ENCODE measurements at places on chromosomes 12 and 14.

DNA sequence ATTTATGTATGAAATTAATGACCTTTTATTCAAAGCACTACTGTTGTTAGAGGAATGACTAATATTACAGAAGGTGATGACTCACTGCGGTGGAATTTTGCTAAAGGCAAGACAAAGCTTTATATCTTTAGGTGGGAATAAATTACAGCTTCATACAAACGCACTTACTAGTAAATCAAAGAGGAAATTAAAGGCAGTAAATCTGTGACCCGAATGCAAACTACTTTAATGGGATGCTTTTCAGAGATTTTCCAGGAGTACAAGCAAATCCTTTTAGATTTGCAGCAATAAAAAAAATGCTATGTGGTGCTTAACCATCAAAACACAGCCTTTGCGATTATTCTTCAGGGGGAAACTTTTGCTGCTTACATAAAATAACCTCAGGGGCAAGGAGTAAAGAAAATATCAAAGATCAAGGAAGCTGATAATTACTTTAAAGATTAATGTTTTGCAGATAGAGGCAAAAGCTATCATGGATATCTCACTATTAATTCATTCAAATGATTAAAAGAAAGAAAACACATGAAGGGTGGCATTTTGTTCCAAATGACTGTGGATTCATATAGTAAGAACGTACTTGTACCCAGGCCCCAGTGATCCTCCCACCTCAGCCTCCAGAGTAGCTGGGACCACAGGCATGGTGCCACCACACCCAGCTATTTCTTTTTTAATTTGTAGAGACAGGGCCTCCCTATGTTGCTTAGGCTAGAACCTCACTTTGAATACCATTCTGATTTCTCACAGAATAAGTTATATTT lies 98.9 kb downstream of the DENND5B start:
- peak; percentile 62 for DNase-seq

- no peak for DNase-seq
Measured at GRCh38 chr12:33349791-33350190, 89.8 kb downstream of the SYT10 start.

DNA sequence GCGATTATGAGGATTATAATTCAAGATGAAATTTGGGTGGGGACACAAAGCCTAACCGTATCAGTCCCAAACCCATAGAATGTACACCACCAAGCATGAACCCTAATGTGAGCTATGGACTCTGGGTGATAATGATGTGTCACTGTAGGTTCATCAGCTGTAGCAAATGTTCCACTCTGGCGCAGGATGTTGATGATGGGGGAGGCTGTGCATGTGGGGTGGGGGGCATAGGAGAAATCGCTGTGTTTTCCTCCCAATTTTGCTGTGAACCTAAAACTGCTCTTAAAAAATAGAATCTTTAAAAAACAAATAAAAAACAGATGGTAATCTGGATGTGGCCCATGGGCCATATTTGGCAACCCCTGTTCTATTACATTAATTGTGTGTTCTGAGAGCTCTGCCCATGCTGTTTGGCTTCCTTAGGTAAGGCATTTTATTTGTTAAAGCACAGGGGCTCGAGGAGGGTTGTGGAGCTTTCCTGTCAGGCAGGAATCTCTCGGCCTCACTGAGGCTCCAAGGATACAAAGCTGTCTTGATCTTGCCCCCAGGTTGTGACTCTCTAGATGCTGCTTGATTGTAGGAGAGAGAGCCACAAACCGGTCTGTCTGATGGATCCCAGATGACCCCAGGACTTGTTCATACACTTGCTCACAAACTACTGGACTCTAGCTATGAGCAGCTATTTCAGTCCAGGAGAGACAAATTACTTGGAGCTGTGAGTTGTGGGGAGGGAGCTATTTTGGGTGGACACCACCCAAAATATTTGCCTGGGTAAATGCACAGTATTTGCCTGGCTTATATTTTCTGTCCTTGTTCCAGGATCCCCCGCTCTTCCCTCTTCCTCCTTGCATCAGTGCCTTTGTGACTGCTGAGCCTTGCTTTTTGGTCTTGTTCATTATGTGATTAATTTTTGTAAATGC lies 340.2 kb downstream of the MED13L start:
- DNase-seq = no peak

DNA sequence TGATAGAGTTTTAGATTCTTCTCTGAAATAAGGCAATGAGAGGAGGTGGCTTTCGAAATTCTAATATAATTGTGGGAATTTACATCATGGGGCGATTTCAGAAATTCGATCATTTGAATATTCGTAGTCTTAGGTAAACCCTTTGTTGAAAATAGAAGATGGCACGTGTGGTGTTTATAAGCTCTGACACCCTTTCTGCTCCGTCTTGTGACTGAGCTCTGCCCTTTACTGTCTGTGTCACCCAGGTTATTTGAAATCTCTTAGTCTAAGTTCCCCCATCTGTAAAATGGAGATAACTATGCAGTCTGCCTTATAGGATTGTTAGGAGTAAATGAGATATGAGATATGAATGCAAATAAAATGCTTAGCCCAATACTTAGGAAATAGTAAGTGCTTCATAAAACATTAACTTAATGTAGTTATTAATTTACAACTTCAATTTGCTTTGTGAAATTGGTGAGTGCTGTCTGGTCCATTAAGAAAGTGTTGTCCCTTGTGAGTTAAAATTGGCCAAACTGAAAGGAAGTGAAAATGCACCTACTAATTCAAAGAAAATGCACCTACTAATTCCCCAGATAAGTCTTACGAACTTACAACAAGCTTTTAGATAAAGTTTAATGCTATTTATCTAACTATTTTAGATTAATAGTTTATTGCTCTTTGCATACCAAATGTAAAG lies 1.5 kb downstream of the BMAL2 start:
- no peak for DNase-seq

- no peak for DNase-seq
Measured at GRCh38 chr14:103973354-103973753, 31.0 kb upstream of the RD3L start.

GRCh38 chr14:92687681-92688433 lies 60.6 kb downstream of the LGMN start:
- no peak for DNase-seq

GRCh38 chr14:56143025-56143424 lies 24.8 kb downstream of the PELI2 start:
- DNase-seq = no peak

GRCh38 chr14:95464514-95464913 lies 51.9 kb downstream of the SYNE3 start:
- no peak for DNase-seq

GRCh38 chr12:42786400-42787148 lies 197.0 kb upstream of the PRICKLE1 start:
- DNase-seq = no peak

- DNase-seq = peak; percentile 16
Measured at GRCh38 chr14:91138511-91139359, 24.9 kb downstream of the DGLUCY start.

- no peak for DNase-seq
Measured at GRCh38 chr14:96455588-96455987, 46.6 kb upstream of the PAPOLA start.

DNA sequence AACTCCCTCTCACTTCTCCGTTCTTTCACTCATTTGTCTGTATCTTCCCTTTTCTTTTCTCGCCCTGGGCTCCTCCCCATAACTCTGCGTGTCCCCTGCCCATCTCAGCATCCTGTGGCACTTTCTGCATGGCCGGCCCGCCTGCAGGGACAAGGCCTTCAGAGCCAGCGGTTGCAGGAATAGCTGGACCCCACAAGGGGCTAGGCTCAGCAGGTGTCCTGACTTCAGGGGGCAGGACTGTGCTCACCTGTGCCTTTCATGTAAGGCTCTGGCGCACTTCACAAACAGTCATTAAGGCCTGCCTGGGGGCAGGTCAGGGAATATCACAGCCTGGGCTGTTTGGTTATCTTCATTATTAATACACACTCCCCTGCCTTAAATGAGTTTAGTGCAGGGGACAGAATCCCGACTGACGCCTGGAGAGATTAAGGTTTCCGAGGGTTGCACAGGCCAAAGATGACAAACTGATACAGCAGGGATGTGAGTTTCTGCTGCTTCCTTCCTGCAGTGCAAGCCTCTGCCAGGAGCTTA lies 768.8 kb upstream of the TBX3 start:
- no peak for DNase-seq

GRCh38 chr12:96255077-96255476 lies 60.9 kb downstream of the ELK3 start:
- no peak for DNase-seq

- DNase-seq = no peak
Measured at GRCh38 chr12:71008616-71009015, 88.1 kb upstream of the PTPRR start.
